ENCODE measurements at places on chromosomes 11 and 22.

DNA sequence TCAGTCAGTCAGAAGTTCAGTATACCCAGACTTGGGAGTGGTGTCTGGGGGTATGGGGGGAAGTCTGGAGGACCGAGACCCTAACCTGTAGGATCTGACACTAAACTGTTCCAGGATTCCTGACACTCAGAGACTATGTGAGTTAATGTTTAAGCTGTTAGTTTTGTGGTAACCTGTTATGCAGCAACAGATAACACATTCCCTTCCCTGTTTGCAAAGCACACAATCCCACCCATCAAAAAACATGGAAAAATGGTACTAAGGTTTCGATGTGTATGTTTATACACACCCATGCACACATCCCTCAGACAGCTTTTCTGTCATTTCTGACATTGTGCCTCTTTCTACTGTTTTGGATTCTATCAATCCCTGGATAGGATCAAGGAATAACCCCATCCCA lies 27.6 kb downstream of the ZNF280B start:
- no peak for DNase-seq

- no peak for DNase-seq
These were observed 63.5 kb downstream of the CRYBB2 start for GRCh38 chr22:25282671-25283561.

DNA sequence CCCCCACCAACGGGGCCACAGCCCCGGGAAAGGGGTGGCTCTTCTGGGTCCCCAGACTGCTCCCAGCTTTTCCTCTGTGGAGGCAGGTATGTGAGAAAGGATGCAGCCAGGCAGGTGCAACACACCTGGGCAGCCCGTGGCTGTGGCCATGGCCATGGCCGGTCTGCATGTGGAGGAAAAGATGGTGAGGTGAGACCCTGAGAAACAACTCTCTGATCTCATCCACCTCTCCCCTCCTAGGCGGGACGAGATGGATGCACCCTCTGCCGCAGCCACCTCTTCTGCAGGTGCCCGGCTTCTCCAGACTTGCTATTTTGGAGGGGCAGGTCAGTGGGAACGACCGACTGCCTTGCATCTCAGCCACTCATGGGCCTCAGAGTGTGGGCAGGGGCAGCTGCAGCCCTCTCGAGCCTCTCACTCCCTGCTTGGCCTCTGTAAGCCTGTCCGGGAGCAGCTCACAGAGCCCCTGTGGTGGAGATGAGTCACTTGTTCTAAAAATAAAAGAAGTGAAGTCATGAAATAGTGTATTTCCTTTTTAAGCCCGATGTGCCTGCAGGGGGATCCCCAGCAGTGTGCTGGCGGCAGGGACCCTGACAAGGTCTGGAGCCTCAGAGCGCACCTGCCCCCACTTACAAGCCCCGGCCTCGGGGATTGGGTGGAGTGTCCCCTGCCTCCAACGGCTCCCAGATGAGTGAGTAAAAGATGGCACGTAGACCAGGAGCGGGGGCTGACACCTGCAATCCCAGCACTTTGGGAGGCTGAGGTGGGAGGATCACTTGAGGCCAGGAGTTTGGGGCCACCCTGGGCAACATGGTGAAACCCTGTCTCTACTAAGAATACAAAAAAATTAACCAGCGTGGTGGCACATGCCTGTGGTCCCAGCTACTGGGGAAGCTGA lies 10.7 kb downstream of the SMIM38 start:
- DNase-seq = no peak

DNA sequence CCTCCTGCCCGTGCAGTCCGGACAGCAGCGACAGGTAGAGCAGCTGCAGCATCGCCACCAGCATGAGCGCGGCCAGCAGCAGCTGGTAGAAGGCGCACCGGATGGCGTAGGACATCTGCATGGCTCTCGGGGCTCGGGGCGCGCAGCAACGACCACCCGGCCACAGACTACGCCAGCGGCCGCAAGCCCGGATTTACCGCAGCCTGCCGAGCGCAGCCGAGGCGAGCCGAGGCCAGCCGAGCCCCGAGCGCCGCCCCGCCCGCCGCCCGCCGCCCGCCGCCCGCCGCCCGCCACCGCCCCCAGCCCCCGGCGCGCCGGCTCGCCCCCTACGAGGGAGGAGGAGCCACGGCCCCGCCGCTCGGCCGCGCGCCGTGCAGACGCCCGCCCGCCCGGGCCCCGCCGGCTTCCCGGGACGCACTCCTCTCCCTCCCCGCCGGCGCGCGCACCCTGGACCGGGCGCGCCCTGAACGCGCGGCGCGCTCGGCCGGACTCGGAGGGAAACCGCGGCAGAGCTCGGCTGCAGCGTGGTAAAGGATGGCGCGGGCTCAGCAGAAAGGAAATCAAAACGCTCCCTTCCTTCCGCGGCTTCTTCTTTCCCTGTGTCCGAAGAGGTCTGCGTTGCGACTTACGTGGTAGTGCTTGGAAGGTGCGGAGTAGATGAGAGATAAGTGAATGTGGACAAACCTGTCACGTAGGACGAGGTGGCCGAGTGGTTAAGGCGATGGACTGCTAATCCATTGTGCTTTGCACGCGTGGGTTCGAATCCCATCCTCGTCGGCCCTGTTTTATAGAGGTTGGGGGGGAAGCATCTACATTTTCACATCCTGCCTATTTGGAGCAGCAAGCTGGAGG lies at the start of gene B4GAT1:
TSS of gene B4GAT1 (minus strand) at position 205 of the 852 bp plus-strand sequence. CDS start at position 121, 84 bp downstream.
- DNase-seq = peak; percentile 76

GRCh38 chr11:92296138-92296515 lies 71.5 kb downstream of the FAT3 start:
- no peak for DNase-seq

- no peak for DNase-seq
These were observed 57.7 kb upstream of the RASD2 start for GRCh38 chr22:35482974-35483373.

GRCh38 chr22:44473580-44473979 lies 24.5 kb downstream of the RTL6 start:
- no peak for DNase-seq

- peak; percentile 61 for DNase-seq
These were observed 88.6 kb upstream of the CRYBB3 start for GRCh38 chr22:25110846-25111578.

GRCh38 chr11:4645974-4646373 lies 2.2 kb downstream of the OR51E1 start:
- DNase-seq = no peak

Measured in NCI-H446 (cell line).